ENCODE measurements at places on chromosomes 16 and 17. TPM values are rescaled to one million over a fixed set of nuclear protein-coding genes. Genes with fewer than 3 reads are reported as not detected.

DNA sequence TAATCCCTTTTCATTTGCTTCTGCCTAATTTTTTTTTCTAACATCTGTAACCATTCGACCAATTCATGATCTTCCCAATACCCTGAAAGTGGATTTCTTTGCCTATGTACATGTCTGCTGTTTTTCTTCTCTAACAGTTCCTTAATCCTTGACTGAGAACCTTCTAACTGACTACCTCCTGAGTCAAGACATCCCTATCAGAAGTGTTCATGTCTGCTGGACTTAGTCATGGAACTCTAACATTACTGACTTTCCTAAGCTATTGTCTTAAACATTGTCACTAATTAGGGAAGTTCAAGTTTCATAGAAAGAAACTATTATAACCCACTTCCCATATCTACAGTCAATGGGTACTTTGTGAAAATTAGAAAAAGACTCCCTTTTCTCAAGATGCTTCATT is 52.4 kb upstream of the IRX5 start:
- no peak for DNase-seq

GRCh38 chr16:77157346-77158058 is 33.5 kb upstream of the MON1B start:
- no peak for DNase-seq

DNA sequence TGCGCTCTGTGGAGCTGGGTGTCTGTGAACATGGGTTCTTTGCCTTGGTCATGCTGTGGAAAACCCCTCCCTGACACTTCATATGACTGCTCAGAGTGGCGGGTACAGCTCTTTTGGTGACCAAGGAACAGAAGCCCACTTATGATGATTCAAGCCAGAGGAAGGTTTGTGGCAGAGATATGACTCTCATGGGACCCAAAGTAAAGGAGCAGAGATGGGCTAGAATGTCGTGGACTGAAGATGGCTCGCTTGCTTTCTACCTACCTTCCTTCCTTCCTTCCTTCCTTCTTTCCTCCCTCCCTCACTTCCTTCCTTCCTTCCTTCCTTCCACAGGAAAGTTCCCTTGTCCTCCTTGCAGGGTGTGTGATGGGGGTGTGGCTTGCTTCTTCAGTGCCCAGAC is 169.7 kb upstream of the IRX3 start:
- no peak for DNase-seq

GRCh38 chr17:31787857-31788570 is 71.0 kb downstream of the COPRS start:
- peak; percentile 89 for DNase-seq

DNA sequence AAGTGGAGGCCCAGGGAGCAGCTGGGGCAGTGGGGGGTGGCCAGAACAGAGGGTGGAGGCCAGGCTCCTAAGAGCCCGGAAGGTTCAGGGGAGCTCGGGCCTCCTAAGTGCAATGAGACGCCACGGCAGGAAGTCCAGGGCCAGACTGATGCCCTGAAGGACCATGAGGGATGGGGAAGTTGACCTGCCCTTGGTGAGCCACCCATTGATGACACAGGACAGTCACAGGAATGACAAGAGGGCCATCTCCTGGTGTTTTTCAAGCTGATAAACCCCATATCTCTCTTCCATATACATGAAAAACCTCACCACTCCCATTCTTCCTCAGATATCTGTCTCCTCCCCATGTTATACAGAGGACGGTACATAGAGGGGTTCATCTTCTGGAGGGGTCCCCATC is 5.8 kb upstream of the MRPL58 start:
- no peak for DNase-seq

DNA sequence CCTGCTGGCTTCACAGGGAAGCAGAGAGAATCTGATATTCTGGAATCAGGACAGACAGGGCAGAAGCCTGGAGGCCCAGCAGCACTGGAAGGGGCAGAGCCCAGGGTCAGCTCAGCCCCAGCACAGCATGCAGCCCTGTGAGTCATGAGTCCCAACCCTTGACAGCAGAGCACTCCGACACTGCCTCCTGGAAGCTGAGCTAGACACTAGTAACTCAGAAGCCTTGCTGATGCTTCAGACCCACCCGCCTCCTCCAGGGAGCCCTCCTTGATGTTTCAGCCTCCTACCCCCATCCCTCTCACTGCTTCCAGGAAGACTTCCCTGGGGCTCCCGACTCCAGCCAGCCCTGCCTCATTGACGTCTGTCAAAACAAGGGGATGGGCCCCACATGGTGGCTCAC is 6.9 kb downstream of the CAMKK1 start:
- DNase-seq: no peak

FAM222B gene
- total RNA-seq: 30.7 TPM

CA4 gene
- 35.3 TPM for total RNA-seq

COX11 gene
- total RNA-seq: 19.6 TPM

PTGES3L gene
- total RNA-seq: not detected

Measured in ascending aorta (tissue), 2 donors.